ENCODE measurements at places on chromosomes 2 and 18.

- DNase-seq = no peak
Measured at GRCh38 chr2:165528691-165529090, 59.2 kb downstream of the CSRNP3 start.

GRCh38 chr2:240391111-240392051 lies 44.1 kb upstream of the GPC1 start:
- no peak for DNase-seq

- no peak for DNase-seq
Measured at GRCh38 chr2:178377046-178377445, 73.9 kb downstream of the PRKRA start.

DNA sequence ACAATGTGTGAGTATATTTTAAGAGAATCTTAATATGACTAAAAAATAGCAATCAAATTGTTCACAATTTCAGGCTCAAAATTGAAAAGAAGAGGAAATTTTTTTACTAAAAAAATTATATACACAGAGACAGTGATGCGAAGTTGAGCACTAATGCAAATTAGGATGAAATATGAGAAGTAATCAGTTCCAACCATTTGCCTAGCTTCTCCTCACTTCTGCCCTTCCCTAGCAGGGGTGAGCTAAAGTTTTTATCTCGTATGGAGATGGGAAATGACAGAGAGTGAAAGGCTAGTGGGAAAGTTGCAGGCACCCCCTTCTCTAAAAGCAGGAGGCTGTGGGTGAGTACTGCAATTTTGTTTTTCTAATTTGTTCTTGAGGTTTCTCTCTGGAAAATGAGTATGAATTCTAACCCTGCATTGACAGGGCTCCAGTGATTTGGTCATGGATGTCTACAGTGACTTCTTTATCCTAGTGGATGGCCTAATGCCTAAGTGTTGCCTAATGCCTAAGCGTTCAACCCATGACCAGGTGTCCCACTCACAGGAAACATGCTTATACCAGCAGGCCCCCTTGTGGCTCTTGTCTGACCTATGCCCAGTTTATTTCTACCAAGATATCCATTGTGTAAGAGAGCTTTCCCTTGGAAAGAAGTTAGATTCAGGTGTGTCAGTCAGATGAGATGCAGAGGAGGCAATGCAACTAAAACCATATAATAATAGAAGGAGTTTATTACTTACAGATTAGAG lies 78.0 kb upstream of the HNMT start:
- DNase-seq = no peak

GRCh38 chr2:128625421-128625820 lies 306.8 kb upstream of the HS6ST1 start:
- no peak for DNase-seq

GRCh38 chr2:144364944-144365738 lies 154.8 kb downstream of the ZEB2 start:
- no peak for DNase-seq

DNA sequence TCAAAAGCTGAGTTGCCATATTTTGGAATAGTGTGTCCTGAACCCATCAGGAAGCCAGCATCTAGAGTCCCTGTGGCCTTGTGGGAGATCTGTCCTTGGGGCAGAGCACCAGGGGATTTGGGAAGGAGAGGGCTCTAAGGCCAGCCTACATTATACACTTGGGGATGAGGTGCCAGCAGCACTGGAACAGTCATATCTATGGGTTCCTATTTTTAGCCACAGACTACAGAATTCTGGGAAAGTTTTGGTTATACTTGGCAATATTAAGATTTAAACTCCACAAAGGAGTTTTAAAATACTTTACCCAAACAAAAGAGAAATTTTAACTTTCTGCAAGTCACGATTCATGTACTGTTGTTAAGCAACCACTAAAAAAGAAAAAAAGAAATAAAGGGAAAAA lies 405.7 kb upstream of the MMADHC start:
- DNase-seq = no peak
